ENCODE measurements at places on chromosomes 11 and 22.
A peak's percentile ranks its signal among the peaks of the same experiment; 100 is the strongest.

- DNase-seq: no peak
Measured at GRCh38 chr11:74634537-74634936, 42.2 kb downstream of the POLD3 start.

GRCh38 chr22:45918459-45919370, 58.2 kb downstream of the WNT7B start:
- DNase-seq: peak; percentile 47

DNA sequence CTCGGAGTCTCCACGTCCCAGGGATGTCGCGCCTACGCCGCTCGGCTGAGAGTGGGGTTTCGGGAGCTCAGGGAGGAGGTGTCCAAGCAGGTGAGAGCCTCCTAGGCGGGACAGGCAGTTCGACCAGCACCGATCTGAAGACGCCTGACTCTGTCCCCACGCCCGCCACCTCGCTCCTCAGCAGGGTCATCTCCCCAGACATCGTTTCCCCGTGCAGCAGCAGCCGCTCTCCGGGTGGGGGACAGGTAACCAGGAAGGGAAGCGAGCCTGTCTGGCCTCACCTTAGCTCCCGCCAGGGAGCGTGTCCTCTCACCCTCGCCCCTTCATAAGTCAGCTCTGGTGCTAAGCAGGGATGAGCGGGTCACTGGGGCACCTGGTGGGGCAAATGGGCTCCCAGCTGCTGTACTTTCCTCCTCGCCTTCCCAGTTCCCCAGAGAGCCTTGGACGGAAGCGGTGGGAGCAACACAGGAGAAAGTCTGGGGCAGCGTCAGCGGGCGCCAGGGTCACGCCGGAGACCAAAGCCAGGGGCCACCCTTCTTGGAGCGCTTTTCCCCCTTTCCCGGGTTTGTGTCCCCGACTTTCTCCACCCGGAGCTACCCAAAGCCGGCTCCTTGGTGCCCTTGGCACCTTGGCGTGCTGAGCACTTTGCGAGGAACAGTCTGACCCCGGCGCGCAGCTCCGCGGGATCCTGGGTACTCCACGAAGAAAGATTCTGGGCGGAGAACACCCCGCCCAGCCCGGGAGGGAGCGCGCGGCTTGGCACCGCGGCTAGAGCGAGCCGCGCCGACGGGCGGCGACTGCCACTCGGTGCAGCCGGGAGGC, 1.6 kb downstream of the SPON1 start:
- DNase-seq: no peak

- DNase-seq: no peak
Measured at GRCh38 chr11:12120031-12121008, 9.9 kb downstream of the MICAL2 start.

DNA sequence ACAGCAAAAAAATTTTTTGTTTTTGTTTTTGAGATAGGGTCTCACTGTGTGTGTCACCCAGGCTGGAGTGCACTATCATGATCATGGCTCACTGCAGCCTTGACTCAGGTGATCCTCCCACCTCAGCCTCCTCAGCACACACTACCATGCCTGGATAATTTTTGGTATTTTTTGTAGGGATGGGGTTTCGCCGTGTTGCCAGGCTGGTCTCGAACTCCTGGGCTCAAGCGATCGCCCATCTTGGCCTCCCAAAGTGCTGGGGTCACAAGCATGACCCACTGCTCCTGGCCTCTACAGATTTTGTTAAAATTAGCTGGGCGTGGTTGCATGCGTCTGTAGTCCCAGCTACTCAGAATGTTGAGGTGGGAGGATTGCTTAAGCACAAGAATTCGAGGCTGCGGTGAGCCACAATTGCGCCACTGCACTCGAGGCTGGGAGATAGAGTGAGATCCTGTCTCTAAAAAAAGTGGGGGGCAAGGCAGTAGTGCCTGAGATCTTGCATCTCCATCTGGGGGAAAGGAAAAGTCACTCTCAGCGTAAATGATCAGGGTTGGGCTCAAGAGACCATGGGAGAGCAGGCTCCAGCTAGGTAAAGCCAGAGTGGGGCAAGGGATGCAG, 10.6 kb upstream of the DGKZ start:
- peak; percentile 99 for DNase-seq

DNA sequence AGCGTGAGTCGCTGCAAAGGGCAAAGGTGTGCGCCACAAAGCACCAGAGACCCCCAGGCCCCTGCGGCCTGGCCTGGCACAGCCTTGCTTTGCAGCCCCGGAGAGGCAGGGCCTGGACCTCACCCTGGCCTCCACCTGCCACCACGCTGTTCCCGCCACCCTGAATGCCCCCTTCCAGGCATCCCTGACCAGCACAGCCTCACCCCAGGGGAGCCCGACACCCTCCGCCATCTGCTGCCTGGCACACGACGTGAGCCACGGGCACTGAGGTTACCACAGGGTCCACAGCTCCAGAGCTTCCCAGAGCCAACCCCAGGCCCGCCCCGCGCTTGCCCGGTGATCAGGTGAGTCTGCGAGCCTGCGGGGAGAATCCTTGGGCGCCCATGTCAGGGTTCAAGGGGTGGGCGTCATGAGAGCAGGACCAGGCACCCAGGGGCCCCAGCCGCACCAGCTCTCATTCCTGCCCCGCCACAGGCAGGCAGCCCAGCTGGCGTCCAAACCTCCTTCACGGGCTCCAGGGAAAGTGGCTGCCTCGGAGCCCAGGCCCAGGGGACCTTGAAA, 171.3 kb downstream of the BRD1 start:
- DNase-seq: peak; percentile 16

DNA sequence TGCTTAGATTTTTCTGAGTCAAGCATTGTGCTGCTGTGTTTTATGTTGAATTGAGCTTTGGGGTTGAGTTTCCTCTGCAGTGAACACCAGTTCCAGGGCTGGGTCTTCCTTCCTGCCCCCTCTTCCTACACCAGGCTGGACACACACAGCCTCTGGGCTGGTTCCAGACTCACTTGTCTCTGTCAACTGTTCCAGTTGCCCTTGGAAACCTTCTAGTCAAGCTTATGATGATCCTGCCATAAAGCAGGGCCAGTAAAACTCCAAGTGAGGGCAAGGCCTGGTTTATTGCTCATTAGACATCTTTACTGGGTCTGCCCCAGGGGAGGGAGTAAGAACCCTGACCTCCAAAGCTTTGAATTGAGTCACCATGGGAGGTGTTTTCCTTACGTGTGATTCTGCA, 61.1 kb downstream of the KIAA1671 start:
- no peak for DNase-seq

DNA sequence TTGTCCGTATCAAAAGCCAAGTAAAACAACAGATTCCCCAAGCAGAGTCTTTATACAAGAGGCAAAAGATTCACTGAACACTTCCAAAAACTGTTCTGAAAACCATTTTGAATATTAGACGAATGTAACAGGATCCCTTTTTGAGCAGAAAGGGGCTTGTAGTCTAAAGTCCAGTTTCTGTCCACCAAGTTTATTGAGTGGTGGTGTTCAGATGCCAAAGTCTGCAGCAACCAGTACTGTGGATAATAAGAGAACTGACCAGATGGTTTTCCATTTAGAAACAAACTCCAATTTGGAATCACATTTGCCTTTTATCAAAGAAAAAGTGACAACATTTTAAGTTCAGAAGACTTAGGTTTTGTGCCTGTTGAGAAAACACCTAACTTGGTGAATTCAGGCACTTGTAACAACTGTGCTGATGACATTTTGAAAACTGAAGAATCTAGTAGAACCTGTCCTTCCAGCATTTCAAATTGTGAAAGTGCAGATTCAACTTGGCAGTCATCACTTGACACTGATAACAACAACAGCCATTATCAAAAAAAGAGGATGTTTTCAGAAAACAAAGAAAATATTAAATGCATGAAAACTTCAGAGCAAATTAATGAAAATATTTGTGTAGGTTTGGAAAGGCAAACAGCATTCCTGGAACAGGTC, 217.1 kb downstream of the CSNK2A3 start:
- DNase-seq: no peak

GRCh38 chr11:129373489-129373953, 2.1 kb upstream of the BARX2 start:
- no peak for DNase-seq

Measured in HL-60 (cell line).